Skin of body (tissue), 3 donors: ENCODE measurements at places on chromosomes 16 and 17.
A peak's percentile ranks its signal among the peaks of the same experiment; 100 is the strongest.

- no peak for DNase-seq
These were observed 4.2 kb upstream of the CDH1 start for GRCh38 chr16:68732741-68733399.

- DNase-seq: no peak
These were observed 321.2 kb upstream of the SOX9 start for GRCh38 chr17:71799657-71800056.

GRCh38 chr16:84825896-84826557 is 6.2 kb downstream of the CRISPLD2 start:
- no peak for DNase-seq

- no peak for DNase-seq
These were observed 21.6 kb downstream of the ZNF276 start for GRCh38 chr16:89742948-89743347.

DNA sequence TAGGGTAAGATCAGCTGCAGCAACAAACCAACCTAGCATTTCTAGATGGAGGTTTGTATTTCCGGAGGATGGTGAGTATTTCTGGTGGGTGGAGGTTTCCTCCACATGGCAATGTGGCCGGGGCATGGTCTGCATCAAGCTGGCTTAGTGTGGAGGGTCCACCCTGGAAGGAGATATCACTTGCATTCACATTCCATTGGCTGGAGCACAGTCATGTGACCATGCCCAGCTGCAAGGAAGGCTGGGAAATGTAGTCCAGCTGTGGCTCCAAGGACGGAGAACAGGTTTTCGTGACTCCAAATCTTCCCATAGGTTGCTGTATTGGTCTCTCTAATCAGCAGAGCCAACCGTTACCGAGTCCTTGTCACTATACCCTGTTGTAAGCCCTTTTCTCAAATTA is 68.7 kb downstream of the RAI1 start:
- DNase-seq: peak; percentile 36
